NCI-H524 treated with DMSO at 0.1 percent for 48 hours (cell line): ENCODE measurements at places on chromosomes 6 and 20.

DNA sequence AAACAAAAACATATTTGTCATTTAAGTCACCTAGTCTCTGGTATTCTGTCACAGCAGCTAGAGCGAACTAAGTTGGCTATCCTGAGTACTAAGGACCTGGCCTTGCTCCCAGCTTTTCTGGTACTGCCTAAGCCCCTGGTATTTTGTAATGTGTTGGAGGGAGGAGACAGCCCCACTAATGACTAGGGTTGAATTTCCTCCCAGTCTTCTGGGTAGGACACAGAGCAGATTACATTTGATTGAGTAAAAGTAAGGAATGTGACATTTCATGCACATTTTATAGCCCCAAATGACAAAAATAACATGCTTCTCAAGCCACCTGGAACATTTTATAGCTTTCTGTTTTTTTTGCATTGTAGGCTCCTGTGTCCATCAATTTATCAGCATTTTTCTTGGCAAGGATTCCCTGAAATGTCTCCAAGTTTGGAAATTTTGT is 47.9 kb upstream of the DDR1 start:
- DNase-seq = no peak

- DNase-seq = no peak
Measured at GRCh38 chr6:135673501-135674309, 176.2 kb upstream of the AHI1 start.

DNA sequence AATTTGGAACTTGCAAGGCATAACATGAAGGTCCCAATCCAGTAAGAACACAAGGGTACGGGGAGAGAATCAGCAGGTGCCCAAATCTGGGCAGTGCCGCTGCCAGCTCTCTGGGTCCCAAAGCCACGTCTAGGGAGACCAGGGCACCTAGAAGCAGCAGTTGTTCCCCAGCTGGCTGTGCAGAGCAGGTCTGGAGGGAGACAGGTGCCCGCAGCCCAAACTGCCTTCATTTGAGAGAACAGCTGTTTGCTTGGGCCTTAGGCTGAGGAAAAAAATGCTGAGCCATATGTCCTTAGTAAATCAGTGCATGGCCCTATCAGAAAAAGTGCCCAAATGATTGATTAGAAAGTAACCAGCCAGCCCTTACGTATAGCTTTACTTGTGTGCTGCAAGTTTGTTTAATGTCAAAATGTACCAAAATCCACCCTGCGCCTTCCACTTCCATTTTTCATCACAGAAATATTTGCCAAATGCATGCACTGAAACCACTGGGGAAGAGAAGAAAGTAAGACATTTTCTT is 9.1 kb upstream of the PRELID3B start:
- DNase-seq = peak; percentile 75

DNA sequence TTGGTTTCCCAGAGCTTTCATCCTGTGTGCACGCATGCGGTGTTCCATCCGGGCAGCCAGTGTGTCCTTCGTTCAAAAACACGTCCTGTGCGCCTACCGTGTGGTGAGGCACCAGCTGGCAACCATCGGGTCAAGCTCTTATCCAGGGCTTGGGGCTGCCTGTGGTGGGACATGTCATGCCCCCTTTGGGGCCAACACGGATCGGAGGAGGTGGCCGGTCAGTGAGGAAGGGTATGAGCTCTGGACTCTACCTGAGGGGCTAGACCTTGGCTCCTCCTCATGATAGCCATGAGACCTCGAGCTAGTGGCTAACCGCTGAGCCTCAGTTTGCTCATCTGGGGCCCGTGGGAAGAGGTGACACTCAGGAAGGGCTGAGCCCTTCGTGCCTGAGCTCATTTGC is 158.5 kb upstream of the PMEPA1 start:
- no peak for DNase-seq

DNA sequence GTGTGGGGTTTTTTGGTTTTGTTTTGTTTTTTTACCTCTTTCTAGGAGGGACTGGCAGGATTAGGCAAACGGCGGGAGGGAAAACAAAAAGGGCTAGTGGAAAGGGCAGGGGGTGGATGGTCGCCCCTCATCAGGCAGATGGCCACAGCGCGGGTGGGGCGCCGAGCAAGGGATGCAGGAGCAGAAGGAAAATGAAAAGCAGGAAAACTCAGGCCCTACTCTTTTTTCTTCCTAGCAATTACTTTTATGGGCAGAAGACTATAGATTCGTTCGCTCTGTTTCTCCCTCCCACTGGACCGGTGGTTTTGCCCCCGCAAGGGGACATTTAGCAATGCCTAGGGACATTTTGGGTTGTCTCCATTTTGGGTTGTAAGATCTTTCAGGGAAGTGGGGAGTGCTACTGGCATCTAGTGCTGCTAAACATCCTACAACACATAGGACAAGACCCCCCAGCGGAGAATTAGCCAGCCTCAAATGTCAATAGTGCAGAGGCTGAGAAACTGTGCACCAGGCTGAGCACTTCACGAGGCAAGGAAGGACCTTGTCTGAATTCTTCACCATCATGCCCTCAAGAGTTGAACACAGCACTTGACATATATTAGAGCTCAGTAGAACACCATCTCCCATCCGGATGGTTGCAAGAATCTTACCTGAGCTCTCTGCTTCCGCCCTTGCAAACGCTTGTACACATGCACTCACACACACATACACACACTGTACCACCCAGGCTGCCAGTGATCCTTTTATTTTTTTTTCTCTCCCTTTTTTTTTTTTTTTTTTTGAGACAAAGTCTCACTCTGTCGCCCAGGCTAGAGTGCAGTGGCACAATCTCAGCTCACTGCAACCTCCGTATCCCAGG is 4.8 kb upstream of the ZMYND8 start:
- DNase-seq = no peak

GRCh38 chr6:168075787-168076202 is 3.2 kb downstream of the FRMD1 start:
- no peak for DNase-seq

GRCh38 chr6:157996201-157996712 is 14.6 kb downstream of the SYNJ2 start:
- DNase-seq = no peak
